ENCODE measurements at places on chromosomes 2 and 18.

GRCh38 chr18:69943021-69943420 lies 4.7 kb downstream of the CD226 start:
- no peak for DNase-seq

GRCh38 chr2:100611079-100612029 lies 48.6 kb downstream of the PDCL3 start:
- DNase-seq = no peak

DNA sequence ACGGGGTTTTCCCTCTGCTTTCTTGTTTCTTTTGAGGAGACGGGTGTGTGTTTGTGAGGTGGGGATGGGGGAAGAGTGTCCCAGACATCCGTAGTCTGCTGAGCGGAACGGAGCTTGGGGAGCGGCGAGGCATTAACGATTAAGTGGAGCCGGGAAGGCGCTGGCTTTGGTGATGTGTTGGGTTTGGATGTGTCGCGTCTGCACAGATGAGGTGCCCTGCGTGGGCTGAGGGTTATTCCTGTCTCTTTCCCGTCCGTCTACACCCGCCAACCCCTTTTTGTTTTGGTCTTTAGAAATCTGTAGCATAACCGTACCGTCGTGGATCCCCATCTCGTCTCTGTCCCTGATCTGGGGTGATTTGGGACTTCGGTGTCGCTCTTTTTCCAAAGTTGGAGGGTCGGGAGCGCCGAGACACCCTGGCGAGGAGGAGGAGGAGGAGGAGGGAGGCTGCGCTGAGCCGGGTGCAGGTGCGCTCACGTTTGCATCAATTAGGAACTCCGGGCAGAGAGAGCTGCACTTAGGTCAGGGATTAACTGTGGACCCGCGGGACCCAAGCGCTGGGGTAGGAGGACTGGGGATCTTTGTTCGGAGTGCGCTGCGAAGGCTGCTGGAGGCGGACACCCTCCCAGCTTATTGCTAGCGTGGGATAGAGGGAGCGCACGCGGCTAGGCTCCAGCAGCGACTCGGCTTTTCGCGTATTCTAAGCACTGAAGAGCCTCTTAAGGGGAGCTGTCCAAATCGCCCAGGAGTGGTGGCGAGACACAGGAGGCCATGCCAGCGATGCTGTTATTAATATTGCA lies 720.3 kb downstream of the DPP10 start:
- DNase-seq = no peak

- DNase-seq = no peak
Observed at GRCh38 chr2:34523958-34524514, 924.9 kb upstream of the FAM98A start.

DNA sequence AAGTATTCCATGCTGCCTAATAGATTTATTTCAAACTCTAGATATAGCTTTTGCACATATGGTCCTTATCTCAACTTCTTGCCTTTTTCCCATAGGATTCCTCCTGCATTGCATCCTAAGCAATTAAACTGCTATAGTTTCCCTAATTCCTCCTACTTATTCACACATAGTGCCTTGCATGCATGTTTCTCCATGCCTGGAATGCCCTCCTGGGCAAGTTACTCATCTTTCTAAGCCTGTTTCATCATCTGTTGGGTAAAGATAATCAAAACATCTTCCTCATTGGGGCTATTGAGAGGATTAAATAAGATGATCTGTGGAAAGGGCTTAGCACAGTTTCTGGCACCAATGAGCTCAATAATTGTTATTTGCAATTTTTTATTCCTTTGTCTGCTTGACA lies 726.5 kb downstream of the SLC4A3 start:
- DNase-seq = no peak

GRCh38 chr2:10919771-10920621 lies 8.3 kb downstream of the KCNF1 start:
- no peak for DNase-seq

GRCh38 chr18:41326311-41326710 lies 628.7 kb upstream of the PIK3C3 start:
- no peak for DNase-seq

GRCh38 chr18:2856547-2857170 lies 9.9 kb downstream of the EMILIN2 start:
- DNase-seq = no peak

- no peak for DNase-seq
Observed at GRCh38 chr18:79512461-79513380, 117.0 kb downstream of the NFATC1 start.

DNA sequence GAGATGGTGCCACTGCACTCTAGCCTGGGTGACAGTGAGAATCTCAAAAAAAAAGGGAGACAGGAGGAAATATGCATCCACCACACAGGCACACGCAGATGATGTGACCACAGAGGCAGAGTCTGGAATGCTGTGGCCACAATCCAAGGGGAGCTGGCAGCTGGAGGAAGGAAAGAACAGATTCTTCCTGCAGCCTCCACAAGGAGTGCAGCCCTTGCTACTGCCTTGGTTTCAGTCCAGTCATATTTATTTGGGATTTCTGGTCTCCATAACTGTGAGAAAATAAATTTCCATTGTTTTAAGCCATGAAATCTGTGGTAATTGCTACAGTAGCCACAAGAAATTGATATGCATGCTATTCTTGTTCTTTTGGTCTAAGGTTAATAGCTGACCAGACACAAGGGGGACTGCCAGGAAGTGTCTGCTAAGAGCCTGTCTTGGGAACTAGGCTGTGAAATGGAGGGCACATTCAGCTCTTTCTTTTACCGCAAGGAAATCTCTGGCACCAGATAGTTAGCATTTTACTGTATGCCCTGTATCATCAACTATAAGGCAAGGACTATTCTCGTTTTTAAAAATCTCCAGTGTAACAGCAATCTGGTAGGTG lies 133.1 kb upstream of the SEC11C start:
- DNase-seq = no peak

- no peak for DNase-seq
Observed at GRCh38 chr18:13611142-13611600, 115.2 kb downstream of the FAM210A start.

DNA sequence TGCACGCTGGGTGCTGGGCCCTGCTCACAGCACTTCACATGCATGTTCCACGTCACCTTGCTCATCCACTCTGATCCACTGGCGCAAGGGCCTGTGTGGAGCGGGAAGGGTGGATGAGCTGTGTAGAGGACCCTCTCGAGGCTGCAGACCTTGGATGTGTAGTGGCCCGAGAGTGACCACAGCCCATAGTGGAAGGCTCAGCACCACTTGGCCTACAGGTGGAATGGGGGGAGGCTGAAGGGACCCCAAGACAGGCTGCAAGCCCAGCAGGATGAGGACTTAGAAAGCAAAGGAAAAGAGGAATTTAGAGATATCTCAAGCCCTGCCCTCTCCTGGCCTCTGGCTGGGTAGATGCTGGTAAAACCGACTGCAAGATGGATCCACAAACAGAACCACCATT lies 175.9 kb upstream of the COPS8 start:
- no peak for DNase-seq

DNA sequence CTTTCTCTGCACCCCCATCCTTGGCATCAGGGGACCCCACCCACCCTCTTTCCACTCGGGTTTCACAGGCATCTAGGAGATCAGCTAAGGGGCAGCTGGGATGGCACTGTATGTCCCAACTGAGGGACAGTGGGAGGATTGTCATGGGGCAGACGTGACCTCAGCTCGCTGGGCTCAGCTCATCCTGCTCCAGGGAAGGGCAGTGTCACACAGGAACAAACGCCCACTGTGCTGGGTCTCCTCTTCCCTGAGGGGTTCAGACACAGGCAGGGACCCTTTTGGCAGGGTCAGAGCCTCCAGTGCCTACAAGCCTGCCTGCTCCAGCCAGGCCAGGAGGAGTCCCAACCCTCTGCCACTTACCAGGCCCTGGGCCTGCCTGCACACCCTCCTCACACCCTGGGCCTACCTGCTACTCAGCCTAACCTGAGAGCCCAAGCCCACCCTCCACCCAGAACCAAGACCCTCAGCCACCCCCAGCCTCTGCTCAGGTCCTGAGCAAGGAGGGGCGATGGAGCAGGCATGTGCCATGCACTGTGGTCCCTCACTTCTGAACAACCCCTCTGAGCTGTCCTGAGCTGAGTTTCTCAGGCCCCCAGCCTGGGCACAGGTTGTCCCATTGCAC lies 68.2 kb downstream of the HS1BP3 start:
- DNase-seq = no peak

- no peak for DNase-seq
Observed at GRCh38 chr18:75213611-75214331, 3.2 kb downstream of the TSHZ1 start.

DNA sequence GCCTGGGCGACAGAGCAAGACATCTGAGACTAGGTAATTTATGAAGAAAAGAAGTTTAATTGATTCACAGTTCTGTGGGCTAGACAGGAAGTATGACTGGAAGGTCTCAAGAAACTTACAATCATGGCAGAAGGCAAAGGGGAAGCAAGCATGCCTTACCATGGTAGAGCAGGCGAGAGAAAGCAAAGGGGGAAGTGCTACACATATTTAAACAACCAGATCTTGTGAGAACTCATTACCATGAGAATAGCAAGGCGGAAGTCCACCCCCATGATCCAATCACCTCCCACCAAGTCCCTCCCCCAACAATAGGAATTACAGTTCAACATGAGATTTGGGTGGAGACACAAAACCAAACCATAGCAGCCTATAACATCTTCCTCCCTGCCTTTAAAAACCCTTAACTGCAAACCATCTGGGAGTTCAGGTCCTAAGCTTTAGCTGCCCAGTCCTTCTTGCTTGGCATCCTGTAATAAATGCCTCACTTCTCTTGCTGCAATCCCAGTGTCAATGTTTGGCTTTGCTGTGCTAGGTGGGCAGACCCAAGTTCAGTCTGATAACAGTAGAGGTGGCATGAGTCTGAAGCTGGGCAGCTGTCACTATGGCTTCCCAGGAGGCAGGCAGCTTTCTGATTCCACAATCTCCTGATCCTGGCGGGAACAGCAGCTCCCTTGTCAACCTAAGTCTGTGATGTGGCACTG lies 11.2 kb upstream of the SP5 start:
- DNase-seq = no peak

GRCh38 chr2:229279516-229279915 lies 8.4 kb upstream of the PID1 start:
- DNase-seq = no peak

GRCh38 chr2:71154279-71154678 lies 23.8 kb downstream of the MPHOSPH10 start:
- no peak for DNase-seq

GRCh38 chr18:54712306-54712705 lies 116.0 kb upstream of the RAB27B start:
- DNase-seq = peak; percentile 36

GRCh38 chr2:73516033-73516432 lies 126.2 kb downstream of the NAT8 start:
- no peak for DNase-seq

DNA sequence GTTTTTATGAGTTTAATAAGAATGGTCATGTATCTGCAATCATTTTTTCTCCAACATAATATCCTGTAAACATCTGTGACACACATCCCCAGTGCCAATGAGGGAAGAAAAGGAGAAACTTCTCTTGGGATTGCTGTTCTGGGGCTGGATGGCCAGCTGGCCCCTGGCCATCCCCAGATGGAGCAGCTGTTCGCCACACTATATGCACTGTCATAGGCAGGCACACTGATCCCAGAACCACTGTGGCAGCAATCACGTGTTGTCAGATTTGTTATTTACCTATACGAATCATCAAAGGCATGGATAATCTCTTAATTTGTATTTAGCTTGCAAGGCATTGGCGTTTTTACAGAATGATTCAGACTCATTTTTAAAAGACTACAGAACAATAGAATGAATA lies 167.6 kb upstream of the ACAA2 start:
- DNase-seq = no peak

- no peak for DNase-seq
Observed at GRCh38 chr2:26786207-26787028, 562 bp downstream of the CENPA start.

GRCh38 chr18:63185984-63186383 lies 133.6 kb downstream of the BCL2 start:
- no peak for DNase-seq

GRCh38 chr18:8561123-8561910 lies 47.9 kb upstream of the RAB12 start:
- DNase-seq = no peak

GRCh38 chr2:180975585-180975984 lies 4.8 kb upstream of the UBE2E3 start:
- DNase-seq = no peak

GRCh38 chr2:38466876-38467767 lies 90.0 kb upstream of the ATL2 start:
- DNase-seq = peak; percentile 4

GRCh38 chr18:21112140-21112473 lies 494 bp upstream of the ROCK1 start:
- no peak for DNase-seq

GRCh38 chr18:72826736-72827135 lies 41.1 kb downstream of the NETO1 start:
- DNase-seq = no peak

GRCh38 chr2:23609254-23609653 lies 224.3 kb downstream of the KLHL29 start:
- DNase-seq = no peak

DNA sequence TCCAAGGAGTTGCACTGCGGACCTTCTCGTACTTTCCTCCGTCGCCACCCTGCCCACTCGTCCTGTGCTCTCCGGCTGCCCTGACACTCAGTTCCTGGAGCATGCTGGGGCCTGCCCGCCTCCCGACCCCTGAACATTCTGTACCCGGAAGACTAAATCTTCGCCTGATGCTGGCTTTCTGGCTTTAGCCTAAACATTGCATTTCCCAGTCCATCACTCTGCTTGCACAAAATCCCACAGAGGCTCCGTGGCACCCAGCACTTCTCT lies 550 bp upstream of the SFXN5 start:
- no peak for DNase-seq

- DNase-seq = no peak
Observed at GRCh38 chr2:165440367-165440766, 29.1 kb upstream of the CSRNP3 start.

- no peak for DNase-seq
Observed at GRCh38 chr2:241999184-241999583, 129.7 kb downstream of the RTP5 start.

- no peak for DNase-seq
Observed at GRCh38 chr2:238494573-238494961, 67.8 kb downstream of the ASB1 start.

GRCh38 chr2:42558827-42559226 lies 9.6 kb upstream of the MTA3 start:
- no peak for DNase-seq

DNA sequence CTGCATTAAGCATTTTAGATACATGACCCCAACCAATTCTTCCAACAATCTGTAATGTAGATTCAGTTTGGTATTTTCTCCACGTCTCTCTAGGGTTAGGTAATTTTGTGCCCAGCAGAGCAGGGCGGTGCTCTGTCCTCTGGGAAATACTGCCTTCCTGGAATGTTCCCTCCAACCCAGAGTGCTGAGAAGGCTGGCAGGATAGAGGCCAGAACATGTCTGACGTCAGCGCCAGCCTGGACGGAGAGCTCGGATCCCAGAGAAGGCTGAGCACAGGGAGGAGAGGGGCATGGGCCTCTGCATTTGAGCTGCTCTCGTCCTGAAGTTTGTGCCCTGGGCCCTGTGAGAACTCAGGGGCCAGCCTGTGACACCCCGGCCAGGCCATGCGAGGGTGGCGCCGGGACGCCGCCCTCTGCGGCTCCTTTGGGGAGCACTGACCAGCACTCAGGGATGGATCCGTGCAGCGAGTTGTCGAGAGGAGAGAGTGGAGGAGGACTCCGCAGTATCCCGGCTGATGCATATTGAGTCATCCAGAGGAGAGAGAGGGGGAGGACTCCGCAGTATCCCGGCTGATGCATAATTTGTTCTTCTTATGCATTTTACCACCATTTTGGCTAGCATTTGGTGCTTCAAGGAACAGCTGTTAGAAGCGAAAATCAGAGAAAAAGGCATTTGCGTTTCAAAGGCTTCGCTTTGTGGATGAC lies 80.0 kb upstream of the PXDN start:
- DNase-seq = no peak

Measured in AG04450 (cell line).